ENCODE measurements at places on chromosomes 2 and 18.

DNA sequence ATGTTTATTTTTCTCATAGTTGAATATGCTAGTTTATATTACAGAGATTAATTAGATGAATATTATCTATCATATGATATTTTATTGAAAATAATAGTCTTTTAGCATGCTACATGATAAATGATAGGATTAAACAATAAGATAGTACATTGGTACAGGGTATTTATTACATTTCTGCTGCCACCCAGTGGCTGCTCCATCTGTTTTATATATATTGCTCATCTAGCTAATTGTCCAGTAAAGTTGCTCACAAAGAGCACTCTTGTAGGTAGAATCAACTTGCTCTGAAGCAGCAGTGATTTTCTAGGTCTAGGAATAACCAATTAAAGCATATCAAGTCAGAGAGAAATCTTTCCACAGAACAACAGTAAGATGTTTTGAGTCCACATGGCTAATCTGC, 183.3 kb downstream of the ASXL3 start:
- peak; percentile 6 for DNase-seq

DNA sequence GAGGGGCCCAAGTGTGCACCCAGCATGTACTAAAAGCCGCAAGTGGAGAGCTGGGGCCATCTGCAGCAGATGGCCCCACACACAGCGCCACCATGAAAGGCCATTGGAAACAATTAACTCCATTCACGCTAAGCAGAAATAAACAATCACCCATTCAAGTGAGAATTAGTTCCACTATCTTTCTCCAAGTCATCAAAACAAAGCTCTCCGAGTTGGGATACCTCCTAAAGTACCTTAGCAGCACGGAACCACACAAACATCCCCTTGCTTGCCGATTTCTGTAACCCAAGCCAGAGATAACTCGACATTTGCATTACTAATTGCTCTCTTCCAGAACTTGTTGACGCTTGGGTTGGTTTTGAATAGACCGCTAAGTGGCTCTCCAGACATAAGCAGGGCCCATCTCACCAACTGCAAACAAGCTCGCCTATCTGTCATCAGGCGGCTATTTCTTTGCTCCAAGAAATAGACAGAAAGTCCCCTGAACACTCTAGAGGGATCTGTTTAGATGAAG, 840.6 kb upstream of the SALL3 start:
- no peak for DNase-seq

- DNase-seq = no peak
Observed at GRCh38 chr2:131105950-131106801, 1.0 kb downstream of the PLEKHB2 start.

DNA sequence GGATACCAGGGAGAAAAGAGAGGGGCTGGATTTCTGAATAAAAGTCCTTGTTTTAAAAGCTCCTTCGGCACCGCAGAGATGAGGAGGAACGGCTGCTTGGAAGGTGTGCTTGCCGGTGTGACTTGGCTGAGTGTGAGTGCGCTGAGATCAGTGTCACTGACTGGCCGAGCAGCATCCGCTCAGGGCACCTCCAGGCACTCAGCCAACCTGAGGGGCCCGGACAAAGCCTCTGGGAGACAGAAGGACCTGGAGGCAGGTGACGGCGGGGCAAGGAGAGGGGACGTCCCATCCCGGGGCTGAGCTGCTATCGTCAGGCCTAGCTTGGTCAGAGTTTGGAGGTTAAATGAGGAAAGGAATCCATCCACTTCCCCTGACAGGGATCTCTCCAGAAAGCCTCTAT, 16.8 kb upstream of the ALLC start:
- no peak for DNase-seq

- no peak for DNase-seq
Observed at GRCh38 chr18:3919396-3920061, 469.6 kb downstream of the TGIF1 start.

DNA sequence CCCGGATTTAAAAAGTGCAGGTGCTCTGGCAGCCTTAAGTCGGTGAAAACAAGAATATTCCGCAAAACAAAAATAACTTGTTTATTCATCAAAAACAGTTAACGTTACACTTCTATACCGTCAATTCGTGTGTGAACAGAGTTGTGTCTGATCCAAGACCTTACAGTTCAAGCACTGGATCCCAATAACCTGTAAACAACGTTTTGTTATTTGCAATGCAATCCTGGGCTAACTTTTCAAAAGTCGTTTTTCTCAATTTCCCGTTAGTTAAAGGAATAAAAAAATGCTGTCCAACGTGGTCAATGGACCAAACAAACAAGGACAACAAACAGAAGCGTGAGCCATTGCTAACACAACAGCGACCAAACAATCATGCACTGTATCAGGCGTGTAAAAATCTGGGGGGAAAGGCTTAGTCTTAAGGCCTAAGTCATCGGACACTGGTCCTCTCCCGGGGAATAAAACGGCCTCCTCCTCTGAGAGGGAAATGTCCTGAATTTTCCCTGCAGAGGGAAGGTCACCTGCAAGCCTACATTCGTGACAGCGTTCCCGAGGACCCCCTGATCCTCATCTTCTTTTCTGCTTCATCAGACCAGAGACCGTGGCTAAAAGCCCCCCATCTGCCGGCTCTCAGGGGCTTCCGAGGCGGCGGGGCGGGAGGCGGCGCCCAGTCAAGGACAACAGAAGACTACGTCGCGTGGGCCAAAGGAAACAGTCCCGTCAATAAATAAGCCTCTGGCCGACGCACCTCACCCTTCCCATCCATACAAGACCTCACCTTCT, 490 bp downstream of the NDUFS1 start:
- no peak for DNase-seq

GRCh38 chr2:60707750-60708371, 48.2 kb upstream of the PAPOLG start:
- DNase-seq = no peak

GRCh38 chr2:66985906-66986305, 411.2 kb upstream of the ETAA1 start:
- DNase-seq = peak; percentile 14

DNA sequence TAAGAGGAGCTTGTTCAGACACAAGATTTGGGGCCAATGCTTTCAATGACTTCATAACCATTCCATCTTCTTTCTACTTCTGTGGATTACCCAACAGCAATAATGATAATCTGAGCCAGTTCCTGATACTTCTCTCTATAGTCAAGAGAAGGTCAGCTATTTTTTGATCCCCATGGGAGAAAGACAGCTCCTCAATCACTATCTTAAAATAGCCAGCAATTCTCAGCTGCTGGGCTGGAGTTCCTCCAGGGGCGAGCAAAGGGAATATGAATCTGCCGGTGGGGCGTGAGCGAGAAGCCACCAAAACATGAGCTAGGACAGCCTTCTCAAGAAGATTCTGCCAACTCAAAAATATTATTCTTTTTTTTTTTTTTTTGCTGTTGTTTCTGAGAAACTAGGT, at the start of gene TMEM182:
TMEM182 (plus strand) TSS at position 269 of the 400 bp plus-strand sequence. CDS start 187 bp downstream, outside the sequence.
- no peak for DNase-seq

DNA sequence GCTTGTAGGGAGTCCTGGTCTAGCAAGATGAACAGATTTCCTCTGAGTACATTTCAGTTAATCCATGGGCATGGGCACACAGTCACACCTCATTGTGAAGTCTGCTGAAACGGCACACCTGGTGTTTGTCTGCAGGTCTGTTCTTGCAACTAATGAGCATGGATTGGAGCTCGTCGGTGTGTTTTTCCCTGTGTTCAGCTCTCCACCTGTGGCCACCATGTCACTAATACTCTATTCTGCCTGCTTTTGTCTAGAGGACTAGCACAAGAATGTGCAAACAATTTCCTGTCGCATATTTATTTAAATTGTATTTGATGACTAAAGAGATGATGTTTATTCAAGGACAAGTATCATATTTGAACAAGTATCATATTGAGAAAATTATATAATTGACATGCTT, 24.5 kb upstream of the PPP4R1 start:
- DNase-seq = no peak

GRCh38 chr2:211281430-211282073, 725.2 kb downstream of the CPS1 start:
- DNase-seq = no peak

DNA sequence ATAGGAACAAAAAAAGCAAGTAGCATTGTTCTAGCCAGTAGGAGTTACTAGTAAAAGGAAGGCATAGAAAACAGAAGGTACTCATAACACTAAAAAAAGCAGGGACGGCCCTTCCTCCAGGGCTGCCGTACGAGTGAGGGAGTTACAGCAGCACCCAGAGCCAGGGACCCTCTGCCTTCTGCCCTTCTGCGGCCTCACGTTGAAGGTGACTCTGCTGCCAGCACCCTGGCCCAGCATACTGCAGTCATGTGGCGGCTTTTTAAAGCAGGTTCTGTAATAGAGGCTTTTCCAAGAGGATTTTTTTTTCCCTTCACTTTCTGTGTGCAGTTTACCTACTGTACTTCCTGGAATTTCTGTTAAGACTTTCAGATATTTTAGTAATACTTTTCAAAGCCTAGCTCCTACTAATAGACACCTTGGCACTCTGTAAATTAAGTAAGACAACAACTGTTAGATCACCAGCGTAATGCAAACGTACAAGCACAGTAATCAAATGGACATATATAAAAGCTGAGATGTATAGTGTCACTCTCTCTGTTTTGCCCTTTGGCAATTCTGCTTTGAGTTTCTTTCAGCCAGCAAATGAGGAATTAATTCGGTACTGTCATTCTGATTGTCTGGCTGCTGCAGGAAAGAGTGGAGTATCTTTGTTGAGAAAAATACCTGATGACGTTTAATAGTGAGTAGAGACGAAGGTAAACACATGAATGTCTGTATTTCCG, 161.5 kb downstream of the PTGR3 start:
- DNase-seq = no peak

GRCh38 chr2:175964195-175964594, 37.9 kb downstream of the LNPK start:
- peak; percentile 34 for DNase-seq

DNA sequence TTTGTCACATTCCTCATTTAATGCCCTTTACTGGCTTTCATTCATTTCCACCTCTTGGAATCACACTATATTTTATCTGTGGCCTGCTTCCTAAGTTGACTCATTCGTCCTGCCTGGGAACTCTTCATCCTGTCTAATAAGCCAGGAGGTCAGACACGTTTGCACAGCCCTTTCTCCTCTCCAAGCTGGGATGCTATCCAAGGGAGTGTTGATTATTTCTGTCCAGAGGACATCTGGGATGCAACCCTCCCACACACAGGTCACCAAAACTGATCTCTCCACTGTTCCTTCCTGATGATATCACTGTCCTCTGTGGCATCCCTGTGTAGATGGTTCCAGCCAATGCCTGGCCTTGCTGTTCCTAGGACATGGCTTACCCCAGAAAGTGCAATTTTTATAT, 79.8 kb upstream of the NOSTRIN start:
- DNase-seq = no peak

DNA sequence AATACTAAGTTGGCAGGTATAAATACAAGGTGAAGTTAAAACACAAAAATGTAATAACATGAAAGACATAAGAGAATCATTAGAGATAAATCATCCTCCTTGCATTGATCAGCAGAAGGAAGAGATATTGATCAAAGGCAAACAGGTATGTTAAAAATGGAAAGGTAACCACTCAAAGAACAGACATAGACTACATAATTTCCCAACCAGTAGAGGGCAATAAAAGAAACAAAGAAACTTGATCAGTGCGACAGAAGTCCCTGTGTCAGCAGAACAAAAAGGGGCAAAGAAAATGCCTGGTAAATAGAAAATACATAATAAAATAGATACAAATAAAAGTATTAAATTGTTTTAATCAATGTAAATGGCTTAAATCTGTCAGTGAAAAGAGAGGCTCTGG, 53.6 kb downstream of the FAM228A start:
- DNase-seq = peak; percentile 45

DNA sequence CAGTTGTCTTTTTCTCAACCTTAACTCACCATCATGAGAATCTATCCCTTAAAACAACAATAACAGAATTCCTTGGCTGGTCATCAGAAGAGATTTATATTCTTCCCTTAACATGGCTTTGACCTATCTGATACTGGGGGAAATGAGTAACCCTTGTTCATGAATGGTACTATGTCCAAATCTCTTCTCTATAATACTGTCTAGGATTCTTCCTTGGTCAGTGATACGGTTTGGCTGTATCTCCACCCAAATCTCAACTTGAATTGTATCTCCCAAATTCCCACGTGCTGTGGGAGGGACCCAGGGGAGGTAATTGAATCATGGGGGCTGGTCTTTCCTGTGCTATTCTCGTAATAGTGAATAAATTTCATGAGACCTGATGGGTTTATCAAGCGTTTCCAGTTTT, 282.0 kb upstream of the SIX2 start:
- DNase-seq = no peak

DNA sequence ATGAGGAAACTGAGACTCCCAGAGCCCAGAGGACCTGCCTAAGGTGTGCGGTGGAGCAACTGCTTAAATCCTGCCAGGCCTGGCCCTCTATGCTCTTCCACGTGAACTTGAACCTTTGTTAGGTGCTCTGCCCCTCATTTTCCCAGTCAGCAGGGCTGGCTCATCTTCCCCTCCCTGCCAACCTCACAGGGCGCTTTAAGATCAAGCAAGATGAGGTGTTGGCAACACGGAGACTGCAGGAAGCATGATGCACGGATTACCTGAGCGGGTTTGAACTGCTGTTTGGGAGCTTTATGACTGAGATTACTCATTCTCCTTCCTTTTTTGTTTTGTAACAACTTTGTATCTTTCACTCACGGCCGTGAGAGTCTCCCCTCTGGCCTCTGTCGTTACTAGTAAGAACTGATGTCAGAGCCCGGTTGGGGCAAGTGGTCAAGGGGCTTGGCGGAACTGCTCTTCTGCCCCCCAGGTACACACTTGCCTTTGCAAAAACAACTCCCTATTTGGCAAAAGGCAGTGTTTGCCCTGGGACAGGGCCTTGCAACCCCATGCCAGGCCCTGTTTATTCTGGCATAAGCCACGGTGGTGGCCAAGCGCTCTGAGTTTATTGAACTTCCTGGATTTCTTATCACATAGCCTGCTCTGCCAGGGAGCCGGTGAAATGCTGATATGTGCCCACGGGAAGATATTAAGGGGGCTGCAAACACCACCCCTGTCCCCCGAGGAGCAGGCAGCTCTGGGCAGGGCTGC, 127.8 kb downstream of the INHBB start:
- no peak for DNase-seq

GRCh38 chr2:100309973-100310719, 12.2 kb downstream of the LONRF2 start:
- no peak for DNase-seq

GRCh38 chr2:129901754-129902415, 77.6 kb upstream of the RAB6C start:
- DNase-seq = no peak

DNA sequence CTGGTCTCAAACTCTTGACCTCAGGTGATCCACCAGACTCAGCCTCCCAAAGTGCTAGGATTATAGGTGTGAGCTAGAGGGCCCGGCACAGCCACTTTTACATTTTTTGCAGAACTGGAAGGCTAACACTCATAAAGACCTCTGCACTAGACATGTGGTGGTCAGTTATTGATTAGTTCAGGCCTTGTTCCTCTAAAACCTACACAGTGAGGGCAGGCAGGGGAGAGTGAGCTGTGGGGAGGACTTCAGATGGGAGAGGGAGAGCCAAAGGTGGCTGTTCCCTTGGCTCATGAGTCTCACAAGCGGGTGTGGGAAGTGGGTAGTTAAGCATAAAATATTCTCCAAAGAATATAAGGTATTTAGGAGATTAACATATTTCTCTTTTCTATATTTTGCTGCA, 29.3 kb upstream of the ACYP2 start:
- DNase-seq = no peak

- DNase-seq = no peak
Observed at GRCh38 chr2:24571828-24572442, 80.9 kb downstream of the NCOA1 start.
